Brain (organoid and tissue), 16 donors: ENCODE measurements at places on chromosomes 3 and 15.
A peak's percentile ranks its signal among the peaks of the same experiment; 100 is the strongest.

DNA sequence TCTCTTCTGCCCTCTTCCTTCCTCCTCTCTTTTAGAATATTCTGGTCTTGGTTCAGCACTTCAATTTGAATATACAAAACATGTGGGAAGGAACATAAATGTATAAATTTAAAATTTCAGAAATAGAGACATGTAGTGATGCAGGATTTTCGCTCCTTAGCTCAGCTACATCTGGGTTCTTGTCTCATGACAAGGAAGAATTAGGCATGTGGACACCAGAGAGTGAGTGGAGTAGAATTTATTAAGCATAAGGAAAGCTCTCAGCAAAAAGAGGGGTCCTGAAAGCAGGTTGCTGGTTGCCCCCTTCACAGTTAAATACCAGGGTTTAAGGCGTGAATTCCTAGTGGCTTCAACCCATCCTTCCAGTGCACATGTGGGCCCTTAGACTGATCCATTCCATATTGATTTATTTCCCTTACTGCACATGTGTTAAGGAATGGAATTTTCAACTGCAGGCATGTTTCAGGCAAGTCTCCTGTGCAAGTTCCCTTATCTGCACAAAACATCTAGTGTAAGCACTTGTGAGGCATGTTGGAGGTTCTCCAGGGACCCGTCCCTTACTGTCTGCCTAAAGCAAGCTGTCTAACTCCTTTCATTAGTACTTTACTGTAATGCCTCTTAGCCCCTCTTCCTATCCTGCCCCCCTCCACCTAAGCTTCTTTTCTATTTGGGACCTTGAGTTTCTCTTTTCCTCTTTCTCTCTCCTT, 133.2 kb upstream of the STRIT1 start:
- no peak for DNase-seq

DNA sequence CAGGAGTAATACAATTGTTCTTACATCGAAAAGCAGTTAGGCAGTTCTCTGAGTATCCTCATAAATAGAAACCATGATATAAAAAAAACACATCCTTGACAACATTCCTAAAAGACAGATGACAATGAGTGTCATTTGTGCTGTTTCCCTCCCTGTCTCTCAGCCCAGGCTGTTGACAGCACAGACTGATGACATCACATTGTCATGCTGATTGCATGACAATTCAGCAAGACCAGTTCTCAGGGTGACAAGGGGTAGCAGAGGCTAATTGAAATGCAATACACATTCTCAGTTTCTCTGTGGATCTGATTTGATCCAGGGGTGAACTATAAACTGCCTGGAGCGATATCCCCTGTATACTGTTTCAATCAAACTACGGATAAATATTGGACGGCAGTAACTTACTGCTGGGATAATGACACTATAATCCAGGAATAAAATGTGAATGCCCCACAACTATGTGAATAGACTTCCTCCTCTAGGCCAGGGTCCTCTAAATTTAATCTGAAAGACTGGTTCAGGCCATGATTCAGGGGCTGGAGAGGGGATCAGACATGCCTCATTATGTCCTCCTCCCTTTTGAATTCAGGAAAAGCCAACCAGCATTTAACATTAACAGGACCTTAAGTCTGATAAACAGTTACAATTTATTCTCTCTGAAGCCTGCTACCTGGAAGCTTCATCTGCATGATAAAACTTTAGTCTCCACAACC, 16.7 kb upstream of the EIF1B start:
- peak; percentile 79 for DNase-seq

DNA sequence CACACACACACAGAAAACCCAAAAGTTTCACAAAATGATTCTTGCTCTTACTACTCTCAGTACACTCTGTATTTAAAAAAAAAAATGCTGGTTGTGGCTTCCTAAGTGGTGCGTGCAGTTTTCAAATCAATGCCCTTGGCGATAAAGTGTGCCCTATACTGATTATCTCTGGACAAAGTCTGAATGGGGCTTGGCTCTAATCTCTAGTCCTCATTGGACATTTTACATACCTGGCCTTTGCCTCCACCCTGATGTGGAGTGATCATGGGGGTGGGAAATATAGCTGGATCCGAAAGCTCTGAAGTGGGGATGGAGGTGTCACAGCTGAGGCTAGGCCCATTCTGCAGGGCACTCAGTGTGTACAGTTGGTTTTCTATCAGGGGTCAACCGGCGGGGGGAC, 14.1 kb downstream of the B3GNT5 start:
- DNase-seq, result no peak

- DNase-seq, result no peak
Observed at GRCh38 chr3:135224815-135225362, 429.8 kb downstream of the EPHB1 start.

GRCh38 chr3:59963676-59964075, 913.9 kb upstream of the CFAP20DC start:
- no peak for DNase-seq

GRCh38 chr3:130843441-130843840, 50.4 kb upstream of the ATP2C1 start:
- DNase-seq, result no peak

DNA sequence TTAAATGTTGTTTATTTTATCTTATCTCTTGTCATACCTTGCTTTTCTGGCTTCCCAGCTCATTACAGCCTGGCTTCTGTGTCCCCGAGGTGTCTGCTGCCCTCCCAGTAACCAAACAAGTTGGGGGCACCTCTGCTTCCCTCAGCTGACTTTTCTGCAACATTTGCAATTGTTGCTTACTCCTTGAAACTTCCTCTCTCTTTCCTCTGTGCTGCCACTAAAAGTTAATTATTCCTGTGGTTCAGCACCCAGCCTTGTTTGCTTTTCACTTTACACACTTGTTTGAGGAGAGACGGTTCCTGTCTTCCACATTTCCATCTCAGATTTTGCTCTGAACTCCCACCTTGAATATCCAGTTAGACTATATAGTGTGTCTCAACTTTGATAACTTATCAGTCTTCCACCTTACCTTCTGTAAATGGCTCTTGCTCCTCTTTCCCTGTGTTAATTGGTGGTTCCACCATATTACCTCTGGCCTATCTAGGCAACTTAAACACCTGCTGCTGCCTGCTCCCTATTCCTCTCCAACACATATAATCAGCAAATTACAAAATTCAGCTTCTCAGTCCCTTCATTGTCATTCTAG, 21.6 kb downstream of the MCTP2 start:
- DNase-seq, result no peak

DNA sequence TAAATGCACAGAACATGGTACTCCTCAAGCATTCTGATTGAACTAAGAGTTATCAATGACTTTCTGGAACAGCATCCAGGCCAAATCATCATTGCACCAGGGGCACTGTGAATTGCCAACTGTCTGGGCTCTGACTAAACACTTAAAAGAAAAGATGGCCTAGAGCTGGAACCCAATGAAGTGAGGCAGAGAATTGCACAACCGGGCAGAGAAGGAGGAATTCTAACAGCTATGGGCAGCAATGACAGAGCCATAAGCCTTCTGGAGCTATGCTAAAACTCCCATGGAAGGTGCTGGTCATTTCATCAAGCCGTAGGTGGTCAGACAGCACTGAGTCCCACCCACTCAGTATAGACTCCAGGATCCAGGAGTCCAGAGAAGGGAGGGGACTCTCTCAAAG, 48.1 kb upstream of the OXTR start:
- DNase-seq, result no peak

DNA sequence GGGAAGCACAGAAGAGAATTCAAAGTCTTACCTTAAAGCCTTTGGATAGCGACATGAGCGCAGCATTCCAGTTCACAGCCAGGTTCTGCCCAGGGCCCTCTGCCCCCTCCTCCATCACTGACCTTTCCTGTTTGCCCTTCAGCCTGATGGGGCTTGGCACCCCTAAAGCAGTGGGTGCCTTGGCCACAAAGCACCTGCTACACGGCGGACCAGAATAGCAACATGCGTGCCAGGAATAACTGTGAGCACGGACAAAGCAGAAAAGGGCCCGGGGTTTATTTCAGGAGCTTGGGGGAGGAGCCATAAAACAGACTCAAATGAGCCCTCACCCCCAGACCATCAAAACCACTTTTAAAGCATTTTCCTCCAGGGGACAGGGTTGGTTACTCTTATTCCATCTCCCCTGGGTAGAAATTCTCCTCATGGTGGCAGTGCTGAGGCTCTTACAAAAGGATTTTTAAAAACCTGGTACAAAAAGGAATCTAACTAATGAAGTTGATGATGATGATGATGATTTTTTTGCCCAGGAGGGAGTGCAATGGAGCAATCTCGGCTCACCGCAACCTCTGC, 135.4 kb downstream of the KLF13 start:
- DNase-seq, result no peak

GRCh38 chr3:161523916-161524315, 27.3 kb downstream of the OTOL1 start:
- DNase-seq, result no peak

DNA sequence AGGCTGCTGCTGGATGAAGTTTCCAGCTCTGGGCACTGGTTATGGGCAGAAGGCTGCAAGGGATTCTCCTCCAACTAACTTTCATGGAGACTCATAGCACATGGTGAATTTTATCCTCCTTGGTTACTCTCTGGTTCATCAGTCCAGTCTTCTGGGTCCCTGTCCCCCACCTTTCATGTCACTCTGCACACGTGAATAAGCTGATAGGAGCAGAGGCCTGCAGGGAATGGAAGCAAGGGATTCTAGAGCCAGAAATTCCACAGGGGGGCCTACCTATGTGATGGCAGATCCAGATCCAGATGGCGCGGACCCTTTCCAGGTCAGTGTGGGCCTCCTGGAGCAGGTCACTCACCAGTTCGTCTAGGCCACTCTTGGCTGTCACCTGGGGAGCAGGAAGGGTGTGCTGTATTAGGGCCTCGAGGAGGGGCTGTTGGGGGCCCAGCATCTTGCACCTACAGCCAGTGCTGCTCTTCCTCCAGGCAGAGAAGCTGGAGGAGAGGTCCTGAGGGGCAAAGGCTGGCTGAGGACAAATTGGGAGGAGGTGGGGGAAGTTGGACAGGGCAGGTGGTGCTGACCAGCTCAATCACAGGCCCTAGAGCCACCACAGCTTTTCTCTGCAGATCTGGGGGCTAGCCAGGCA, 30.2 kb downstream of the KY start:
- DNase-seq, result no peak

GRCh38 chr15:82970696-82971095, 15.3 kb upstream of the RAMAC start:
- no peak for DNase-seq

GRCh38 chr15:40525855-40526254, 39.0 kb downstream of the CCDC32 start:
- no peak for DNase-seq
